Heart left ventricle (tissue), 16 donors: ENCODE measurements at places on chromosomes 1 and 21.

DNA sequence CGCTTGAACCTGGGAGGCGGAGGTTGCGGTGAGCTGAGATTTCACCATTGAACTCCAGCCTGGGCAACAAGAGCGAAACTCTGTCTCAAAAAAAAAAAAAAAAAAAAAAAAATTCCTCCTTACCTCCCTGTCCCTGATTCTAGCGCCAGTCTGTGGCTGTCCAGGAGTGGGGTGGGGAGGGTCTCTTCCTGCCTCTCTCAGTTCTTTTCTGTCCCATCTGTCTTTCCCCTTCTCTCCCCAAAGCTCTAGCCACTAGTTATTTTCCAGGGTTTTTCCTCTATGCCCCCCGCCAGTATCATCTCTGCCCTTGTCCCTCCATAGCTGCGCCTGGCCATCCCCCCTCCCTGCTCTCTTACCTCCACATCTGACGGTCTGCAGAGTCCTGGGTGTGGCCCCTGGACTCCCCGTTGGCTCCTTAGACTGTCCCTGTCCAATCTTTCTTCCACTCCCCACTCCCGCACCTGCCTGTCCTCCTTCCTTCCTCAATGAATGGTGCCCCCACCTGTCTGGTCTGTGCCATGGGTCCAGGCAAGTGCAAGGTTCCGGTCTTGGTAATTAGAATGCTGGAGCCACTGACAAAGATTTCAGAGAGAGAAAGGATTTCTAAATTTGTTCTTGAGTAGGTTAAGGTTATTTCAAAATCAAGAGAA lies 1.6 kb upstream of the TMEM63A start:
- no peak for DNase-seq

DNA sequence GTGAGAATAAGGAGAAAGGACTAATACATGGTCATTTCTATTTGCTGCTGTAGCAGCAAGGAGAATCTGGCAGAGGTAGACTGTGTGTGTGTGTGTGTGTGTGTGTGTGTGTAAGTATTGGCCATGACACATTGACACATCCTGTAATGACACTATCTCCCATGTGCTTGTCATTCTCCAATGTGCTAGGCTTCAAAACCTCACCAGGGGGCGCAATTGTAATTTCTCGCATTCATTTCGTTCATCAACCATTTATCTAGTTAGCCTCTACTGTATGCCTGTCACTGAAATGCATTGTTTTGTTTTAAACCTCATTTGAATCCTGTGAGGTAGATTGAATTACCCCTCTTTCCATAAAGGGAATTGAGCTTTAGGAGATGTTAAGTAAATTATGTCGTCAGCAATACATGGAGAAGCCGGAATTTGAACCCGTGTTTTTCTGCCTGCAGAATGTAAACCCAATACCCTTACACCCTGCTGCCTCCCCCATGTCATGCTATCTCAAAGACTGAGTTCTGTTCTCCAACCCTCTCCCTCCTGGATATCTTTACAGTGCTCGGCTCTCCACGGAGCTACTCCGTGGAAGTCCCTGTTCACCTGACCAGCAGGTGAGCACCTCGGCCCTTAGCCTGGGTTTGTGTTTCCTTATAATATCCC lies 100.8 kb downstream of the UCK2 start:
- no peak for DNase-seq

DNA sequence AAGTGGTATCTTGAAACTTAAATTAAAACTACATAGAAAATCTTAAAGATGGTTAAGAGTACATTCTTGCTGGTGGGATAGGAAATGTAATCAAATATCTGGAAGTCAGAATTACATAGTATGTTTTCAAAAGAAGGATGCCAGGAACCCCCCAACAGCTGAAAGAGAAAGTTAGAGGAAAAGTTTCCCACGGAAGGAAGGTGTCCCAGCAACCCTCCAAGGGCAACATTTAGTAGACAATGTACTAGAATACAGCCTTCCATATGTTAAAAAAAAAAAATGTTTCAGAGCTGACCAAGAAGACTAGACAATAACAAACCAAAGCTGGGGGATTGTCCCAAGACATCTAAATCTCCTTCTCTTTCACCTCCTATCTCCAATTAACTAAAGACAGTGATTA lies 2.2 kb downstream of the DEDD start:
- DNase-seq, result no peak

- DNase-seq, result peak; percentile 80
These were observed at the start of gene CR1 for GRCh38 chr1:207495801-207496792. CR1 (plus strand) TSS chr1:207496157; CDS start chr1:207496268, 111 bp downstream.

DNA sequence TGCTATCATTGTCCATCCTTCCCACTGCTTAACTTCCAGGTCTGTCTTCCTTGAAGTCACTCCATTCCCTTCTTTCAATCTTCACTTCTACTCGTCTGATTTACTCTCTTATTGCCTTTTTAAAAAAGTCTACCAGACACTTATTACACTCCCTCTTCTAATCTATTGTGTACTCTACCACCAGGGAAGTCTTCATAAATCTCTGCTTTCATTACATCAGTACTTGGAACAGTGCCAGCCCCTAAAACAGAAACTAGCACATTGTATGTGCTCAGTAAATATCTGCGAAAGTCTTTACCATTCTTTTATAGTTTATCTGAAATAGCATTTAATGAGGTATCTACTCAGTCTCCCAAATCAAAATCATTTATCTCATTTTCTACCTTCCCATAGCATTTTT lies 236.4 kb downstream of the USH2A start:
- no peak for DNase-seq

DNA sequence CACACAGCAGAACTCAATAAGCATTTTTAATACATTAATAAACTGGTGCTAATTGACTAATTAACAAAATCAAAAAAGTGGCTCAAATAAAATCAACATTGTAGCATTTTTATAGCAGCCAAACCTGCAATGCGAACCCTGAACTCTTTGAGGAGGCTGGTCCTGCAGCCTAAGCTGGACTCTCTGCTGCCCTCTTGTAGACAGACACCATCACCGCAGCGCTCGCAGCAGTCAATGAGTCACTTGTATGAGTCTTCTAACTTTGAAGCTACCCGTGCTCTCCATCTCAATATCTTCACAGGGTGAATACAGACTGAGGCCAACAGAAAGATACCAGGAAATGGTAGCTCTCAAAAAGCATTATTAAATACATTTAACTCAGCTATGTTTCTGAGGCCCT lies 9.7 kb upstream of the KRTAP7-1 start:
- no peak for DNase-seq

GRCh38 chr21:30620080-30620479 lies 347 bp upstream of the KRTAP20-4 start:
- no peak for DNase-seq

DNA sequence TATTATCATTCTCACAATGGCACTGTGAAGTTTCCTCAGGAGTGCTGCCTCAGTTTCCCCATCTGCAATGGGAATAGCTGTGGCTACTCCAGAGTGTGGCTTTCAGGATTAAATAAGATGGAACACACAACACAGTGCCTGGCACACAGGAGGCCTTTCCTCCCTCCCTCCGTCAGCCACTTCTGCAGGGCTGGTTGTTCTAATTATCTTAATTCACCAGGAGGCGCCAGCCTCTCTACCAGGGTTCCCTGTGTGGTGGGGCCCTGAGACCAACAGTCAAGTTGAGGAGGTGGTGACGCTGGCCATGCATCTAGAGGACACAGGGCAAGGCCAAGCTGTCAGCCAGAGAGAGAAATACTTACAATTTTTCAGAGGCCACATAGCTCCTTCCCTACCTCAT lies 6.3 kb upstream of the FOXO6 start:
- peak; percentile 12 for DNase-seq

DNA sequence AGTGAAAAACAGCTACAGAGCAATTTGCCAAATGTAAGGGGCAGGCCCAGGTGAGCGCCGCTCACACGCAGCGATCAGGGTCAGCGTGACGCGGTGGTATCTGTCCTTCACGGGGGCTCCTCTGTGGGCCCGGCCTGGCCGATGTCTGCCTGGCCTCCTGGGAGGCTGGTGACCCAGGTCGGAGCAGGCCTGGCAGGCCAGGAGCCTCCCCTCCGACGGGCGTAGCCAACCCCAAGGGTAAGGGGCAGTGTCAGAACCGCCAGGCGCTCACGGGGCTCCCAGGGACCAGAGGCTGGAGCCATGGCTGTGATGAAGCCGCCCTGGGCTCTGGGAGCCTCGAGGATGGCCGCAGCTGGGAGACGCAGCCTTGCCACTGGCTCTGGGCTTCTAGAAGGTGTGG lies 72.1 kb downstream of the MORN1 start:
- no peak for DNase-seq

GRCh38 chr1:227424953-227425352 lies 106.7 kb upstream of the CDC42BPA start:
- no peak for DNase-seq

GRCh38 chr1:66197785-66198184 lies 336.2 kb upstream of the SGIP1 start:
- no peak for DNase-seq

DNA sequence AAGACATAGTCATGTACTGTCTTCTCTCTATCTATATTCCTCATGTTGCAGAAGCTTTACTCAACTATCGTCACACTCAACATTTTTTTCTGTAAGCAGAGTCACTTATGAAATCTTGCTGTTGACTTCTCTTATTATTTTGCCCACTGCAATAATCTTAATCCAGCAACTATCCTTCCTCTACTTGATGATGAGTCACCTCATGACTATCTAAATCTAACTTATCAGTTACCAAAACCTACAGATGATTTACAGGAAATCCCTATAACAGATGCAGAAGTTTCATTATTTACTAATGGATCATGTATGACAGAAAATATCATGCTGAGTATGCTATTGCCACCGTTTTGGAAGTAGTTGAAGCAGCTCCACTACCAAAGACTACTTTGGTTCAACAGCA lies 378.9 kb downstream of the DUSP10 start:
- DNase-seq, result no peak

- DNase-seq, result no peak
These were observed 6.0 kb downstream of the CADM3 start for GRCh38 chr1:159177272-159177907.

DNA sequence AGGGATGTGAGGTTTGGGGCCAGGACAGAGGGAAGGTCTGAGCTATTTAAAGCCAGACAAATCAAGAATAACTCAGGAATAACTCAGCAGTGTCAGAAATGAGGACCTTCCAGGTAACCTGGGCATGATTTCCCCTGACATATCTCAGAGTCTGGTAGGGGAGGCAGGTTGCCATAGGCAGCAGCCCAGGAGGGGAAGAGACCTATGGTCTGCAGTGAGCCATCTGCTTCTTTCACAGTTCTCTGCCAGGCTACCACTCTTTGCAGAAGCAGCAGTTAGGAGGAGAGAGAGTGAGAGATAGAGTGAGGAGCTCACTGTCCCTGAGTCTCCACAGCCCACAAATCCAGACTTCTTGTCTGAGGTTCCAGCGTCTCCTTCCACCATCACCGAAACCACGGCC lies 6.3 kb upstream of the VSIG8 start:
- no peak for DNase-seq

DNA sequence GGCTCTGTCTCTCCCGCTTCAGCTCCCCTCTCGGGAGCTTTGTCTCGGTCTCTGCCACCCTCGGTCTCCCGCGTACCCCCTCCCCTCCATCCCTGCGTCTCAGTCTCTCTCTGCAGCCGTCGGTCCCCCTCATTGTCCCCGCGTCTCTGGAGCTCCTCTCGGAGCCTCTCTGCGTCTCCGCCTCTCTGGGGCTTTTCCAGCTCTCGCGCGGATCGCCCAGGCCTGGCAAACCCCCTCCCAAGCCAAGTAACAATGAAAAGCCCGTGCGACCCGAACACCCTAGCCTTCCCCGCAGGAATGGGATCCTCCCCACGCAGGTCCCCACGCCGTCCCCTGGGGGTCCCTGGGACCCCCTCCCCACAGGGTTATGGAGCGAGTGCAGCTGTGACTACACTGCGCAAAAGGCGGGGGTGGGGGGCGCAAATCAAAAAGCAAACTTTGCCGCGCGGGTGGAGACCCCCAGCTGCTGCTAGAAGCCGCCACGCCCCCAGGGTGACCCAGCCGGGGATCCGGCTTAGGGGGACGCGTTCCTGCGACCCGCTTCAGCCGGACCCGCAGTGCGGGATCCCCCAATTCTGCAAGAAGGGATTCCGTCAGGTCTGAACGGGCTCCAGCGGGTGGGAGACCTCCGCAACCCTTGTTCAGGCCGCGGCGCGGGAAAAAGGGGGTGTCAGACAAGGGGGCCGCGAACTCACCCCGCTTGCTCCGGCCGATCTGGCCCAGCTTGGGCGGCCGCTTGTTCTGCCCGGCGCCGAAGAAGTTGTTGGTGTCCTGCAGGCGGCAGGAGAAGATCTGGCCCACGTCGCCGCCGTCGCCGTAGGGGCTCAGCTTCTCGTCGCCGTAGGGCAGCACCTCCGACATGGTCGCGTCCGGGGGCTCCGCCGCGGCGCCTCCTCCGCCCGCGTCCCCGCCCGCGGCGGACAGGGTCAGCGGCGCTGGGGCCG lies 1.2 kb downstream of the CAMK2N1 start:
- DNase-seq, result no peak

- DNase-seq, result no peak
These were observed 22.7 kb upstream of the LCE5A start for GRCh38 chr1:152487871-152488270.

- DNase-seq, result no peak
These were observed 272.9 kb downstream of the RWDD3 start for GRCh38 chr1:95506736-95507414.

GRCh38 chr1:193905288-193906085 lies 719.1 kb upstream of the B3GALT2 start:
- DNase-seq, result no peak

- no peak for DNase-seq
These were observed 359.9 kb downstream of the PCP4 start for GRCh38 chr21:40227096-40227495.

DNA sequence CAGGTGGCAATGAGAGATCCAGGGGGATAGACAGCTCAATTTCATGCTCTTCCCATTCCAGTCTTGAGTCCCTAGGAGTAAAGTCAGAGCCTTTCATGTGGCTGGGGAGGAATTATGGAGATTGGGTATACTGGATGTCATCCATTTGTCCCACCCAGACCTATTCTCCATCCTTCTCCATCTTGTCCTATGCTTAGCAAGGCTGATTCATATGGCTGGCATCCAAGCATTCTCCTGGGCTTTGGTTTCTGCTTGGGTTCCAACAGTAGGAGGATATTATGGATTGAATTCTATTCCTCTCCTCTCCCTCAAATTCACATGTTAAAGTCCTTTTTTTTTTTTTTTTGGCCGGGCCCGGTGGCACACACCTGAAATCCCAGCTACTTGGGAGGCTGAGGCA lies 3.8 kb upstream of the CDC20 start:
- DNase-seq, result no peak

DNA sequence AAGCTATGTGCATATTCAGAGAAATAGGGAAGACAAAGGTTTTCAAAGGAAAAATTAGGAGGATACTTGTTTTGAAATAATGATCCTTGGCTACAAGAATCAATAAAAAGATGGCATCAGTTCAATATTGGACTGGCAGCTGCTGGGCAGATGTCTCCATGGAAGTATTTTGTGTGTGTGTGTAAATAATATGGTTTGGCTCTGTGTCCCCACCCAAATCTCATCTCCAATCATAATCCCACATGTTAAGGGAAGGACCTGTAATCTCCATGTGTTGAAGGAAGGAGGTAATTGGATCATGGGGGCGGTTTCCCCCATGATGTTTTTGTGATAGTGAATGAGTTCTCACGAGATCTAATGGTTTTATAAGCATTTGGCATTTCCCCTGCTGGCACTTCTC lies 40.4 kb upstream of the LRRC7 start:
- DNase-seq, result no peak

GRCh38 chr1:183840140-183840539 lies 35.2 kb downstream of the RGL1 start:
- no peak for DNase-seq
